ENCODE measurements at places on chromosomes 5 and 9.

GRCh38 chr5:172872997-172873491, 39.0 kb downstream of the ERGIC1 start:
- no peak for DNase-seq

DNA sequence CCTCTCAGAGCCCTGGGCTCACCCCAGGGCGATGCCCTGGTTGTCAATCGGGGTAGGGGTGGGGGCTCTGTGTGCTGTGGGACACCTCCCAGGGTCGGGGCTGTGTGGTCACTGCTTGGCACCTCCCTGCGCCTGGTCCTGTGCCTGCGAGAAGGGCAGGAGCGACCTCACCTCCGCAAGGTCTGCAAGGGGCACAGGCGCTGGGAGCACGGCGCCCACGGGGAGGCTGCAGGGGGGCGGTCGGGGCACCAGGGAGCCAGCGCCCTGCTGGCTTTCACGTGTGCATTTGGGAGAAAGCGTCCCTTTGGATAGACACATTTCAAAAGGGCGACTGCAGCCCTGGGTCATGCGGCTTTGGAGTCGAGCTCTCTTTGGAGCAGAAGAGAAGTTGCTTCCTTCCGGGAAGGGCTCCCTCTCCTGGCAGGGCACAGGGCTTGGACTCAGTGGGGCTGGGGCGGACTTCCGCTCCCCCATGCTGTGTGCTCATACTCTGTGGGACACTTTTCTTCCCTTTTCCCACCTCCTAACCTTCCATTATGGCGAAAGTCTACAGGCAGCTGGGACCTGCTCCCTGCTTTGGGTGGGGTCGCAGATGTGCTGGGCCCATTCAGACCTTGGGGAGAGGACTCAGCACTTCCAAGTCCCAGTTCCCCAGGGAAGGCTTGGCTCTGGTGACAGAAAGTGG, 52.9 kb upstream of the SLC28A3 start:
- no peak for DNase-seq

DNA sequence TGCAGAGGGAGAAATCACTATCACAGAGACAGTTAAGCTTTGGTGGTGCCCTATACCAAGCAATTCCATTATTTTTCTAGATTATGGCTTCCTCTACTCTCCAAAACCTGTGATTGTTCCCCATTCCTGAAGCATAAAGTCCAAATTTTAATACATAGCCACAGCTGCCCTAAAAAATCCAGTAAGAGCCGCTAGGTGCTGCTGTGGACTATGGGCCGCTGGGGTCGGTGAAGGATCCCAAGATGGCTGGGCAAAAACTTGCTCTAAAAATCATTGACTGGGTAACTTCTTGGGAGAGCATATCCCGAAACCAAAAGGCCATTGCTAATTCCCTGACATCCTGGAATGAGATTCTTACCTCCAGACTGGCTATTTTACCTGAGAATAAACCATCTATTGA, 245.3 kb downstream of the NFIB start:
- no peak for DNase-seq

DNA sequence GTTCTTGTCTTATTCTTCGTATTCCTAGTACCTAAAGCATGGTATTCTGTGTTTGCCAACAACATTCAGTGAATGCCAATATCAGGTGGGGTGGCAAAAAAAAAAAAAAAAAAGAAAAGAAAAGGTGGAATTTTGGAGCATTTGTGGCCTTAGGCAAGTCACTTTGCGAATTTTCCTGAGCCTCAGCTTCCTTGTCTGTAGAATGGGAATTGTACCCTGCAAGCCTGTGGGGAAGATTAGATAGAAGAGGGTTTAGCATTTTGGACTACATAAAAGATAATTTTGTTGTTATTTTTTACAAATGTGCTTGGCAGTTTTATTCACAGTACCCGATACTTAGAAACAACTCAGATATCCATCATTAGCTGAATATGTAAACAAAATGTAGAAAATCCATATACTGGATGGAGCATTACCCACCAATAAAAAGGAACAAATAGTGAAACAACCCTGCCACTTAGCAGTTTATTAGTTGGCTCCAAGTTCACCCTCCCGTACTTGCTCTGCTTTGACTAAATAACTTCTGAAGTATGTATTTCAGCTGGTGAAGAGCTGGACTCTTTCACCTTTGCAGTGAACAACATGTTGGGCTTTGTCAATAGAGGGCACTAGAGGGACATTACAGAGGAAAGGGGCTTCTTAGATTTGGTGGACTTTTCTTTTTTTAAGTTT, 13.6 kb downstream of the UBE2D2 start:
- peak; percentile 71 for DNase-seq

DNA sequence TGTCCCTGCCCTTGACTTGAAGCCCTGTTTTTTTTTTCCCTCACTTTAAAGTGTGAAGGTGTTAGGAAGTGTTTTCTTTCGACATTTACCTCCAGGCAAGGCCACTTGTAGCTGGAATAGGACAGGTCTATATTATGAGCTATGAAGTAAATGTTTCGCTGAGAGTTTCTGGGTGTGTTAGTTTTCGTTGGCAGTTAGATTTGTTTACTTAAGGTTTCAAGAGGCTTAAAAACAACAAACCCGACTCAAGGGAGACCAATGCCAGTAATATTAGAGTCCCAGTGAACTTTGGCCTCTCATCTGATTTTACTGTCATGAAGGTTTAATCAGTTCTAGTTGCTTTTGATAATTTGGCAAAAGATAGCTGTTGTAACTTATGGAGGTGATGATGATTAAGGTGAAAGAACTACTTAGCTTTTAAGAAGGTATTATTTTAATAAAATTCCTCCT, 25.2 kb downstream of the OCLN start:
- no peak for DNase-seq

DNA sequence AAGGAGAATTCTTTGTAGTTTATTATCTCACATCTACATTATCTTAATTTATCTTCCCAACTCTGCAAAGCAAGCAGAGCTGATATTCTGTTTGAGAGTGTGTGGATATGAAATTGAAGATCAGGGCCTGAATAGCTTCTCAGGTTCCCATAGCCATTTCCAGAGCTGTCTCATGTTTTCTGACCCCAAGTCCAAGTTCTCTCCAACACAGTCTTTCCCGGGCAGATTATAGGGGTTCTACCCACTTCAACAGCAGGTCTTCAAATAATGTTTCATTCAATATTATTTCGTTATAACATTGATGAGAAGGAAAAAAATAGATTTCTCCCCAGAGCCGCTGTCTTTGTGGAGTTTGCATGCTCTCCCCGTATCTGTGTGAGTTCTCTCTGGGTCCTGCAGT, 234.9 kb downstream of the ENC1 start:
- DNase-seq, result no peak

DNA sequence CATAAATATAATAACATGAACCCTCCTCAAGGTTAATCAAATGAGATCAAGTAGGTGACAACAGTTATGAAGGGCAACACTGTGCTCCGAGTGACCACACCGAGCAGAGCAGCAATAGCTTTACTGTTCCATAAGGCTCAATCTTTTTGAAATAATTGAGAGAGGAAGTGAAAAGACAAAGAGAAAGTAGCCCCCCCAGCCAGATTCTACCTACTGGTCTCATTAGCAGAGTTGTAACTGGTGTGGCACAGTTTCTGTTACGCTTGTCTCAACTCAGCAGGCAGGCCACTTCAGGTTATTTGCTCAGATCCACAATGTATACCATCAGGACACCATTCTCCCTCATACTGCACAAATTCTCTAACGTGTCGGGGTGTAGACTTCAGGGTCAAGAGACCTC, 14.0 kb downstream of the PRUNE2 start:
- DNase-seq, result peak; percentile 40

DNA sequence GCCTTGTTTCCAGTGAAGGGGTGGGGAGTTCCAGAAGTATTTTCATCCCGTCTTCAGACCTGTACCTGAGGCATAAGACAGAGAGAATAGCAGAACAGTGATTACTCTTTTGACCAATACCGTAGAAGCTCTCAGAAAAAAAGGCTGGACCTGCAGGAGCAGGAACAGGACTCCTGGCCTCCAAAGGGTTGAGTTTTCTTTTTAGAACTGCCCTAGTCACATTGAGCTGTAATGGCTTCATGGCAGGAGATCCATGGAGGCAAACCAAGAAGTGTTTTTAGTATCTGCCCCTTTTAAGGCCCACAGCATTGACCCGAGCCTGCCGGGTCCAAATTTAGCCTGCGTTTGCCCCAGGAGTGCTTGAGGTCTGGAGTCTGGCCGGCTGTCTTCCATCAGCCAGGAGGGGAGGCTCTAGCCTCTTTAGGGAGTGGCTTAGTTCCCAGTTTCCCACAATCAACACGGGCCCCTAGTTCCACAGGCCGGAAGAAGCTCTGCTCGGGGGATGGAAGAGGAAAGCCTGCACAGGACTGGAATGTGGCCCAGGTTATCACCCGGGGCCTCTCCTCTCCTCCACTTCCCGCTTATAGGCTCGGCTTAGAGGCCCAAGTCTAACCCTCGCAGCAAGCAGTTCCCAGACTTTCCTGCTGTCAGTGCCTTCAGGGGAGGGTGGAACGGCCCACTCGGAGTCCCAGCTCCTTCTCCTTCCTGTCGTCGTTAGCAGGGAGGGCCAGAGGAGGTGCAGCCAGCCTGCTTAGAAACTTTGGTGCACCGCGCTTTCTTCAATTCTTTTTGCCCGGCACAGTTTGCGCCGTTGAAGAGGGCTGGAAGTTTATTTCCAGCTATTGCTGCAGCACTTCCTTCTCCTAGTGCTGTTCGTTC, 80.7 kb downstream of the C9orf152 start:
- DNase-seq, result no peak

DNA sequence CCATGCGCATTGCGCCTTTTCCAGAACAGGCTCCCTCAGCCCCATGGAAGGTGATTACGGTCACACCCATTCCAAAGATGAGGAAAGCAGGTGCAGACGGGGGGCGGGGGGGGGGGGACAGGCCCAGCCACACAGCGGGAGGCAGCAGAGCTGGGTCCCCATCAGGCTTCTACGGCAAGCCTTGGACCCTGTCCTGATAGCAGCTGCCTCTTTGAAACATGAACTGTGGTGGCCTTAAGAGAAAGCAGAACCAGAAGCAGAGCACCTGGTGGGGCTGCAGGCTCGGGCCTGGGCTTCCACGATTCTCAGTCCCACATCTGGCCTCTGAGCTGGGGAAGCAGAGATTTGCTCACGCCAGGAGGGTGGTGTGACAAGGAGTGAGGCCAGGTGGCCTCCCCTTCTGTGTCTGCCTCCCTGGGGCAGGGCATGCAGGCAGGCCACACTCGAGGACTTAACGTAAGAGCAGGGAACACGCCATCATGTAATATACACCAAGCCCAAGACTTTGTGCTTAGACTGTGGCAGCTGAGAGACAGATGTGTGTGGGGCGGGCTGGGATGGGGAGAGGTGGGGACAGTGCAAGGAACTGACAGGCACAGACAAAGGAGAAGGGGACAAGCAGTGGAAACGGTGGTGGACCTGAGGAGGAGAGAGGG, 14.2 kb upstream of the PHYKPL start:
- peak; percentile 37 for DNase-seq

DNA sequence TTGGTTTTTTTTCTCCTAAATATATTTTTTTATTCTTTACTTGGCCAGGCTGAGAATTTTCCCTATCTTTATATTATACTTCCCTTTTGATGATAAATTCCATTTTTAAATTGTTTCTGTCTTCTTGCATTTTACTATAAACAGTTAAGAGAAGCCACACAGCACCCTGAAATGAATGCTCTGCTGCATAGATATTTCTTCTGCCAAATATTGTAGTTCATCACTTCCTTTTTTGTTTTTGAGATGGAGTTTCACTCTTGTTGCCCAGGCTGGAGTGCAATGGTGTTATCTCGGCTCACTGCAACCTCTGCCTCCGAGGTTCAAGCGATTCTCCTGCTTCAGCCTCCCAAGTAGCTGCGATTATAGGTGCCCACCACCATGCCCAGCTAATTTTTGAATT, 8.5 kb upstream of the INIP start:
- DNase-seq, result peak; percentile 15

DNA sequence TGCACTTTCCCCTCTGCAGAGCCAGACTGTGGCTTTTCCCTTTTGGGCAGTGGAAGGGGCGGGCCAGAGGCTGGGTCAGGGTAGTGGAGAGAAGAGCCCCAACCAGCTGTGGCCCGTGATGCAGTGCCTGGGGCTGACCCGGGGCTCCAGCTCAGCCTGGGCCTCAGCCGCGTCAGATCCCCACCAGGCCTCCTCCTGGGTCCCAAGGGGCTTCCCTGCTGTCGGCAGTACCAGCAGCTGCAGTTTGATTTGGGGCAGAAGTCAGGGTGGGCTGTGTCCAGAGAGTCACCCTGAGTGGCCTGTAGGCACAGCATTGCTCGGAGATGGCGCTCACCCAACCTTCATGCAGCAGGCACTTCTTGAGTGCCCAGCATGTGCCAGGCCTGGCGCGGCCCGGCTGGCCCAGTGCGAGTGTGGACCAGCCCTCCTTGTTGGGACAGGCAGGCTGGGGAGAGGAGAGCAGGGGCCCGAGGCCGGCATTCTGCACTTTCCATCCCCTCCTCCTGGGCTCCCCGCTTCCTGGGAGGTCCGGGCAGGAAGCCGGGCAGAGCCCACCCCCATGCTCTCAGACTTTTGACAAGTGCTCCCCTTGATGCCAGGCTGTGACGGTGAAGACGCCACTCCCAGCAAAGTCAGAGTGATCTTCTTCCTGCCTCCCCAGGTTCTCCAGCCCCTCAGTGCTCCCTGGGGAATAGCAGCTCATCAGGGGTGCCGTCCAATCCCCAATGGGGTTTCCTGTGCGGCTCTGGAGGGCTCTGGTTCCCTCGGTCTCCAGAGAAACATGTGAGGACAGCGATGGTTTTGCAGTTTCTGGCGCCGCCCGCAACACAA, 88.3 kb upstream of the COL5A1 start:
- DNase-seq, result no peak

- DNase-seq, result no peak
Measured at GRCh38 chr9:99929652-99930051, 23.2 kb downstream of the STX17 start.

DNA sequence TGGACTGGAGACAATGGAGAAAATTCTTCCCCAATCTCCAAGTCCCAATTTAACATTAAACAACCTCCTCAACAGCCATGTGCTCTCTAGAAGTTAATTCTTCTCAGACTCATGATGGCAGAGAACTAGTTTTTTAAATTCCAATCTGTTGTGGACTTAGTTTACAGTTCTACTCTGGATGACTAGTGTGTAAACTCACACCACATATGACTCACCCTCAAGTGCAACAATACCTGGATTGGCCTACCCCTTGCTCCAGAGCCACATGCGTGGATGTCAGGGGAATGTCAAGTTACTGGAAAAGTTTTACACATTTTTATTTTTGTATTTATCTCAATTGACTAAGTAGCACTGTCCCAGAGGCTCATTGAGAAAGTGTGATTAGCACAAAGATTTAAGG, 136.0 kb upstream of the EFNA5 start:
- DNase-seq, result no peak

- DNase-seq, result no peak
Measured at GRCh38 chr5:133304707-133305216, 252.9 kb downstream of the HSPA4 start.

- DNase-seq, result no peak
Measured at GRCh38 chr5:142634216-142635011, 51.5 kb downstream of the FGF1 start.

DNA sequence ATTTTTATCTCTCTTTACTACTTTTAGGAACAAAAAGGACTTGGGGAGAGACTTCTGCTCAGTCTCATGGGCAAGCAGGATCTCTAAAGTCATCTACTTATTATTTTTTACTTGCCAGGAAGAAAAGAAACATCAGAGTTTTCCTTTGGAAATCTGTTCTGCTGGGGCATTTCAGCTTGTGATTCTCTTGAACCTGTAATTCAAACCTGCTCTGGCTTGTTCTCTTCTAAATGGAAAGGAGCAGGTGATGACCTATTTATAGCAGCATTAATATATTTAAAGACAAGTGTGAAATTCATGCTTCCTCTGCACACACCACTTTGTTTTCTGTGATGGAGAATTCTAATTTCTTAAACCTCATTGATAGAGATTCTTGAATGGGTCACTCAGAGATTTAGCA, 2.0 kb downstream of the ADCY2 start:
- no peak for DNase-seq

All from GM12865 (cell line).